ENCODE measurements at places on chromosomes 7 and 10.

GRCh38 chr7:12685550-12685949 lies 1.9 kb upstream of the ARL4A start:
- DNase-seq: peak; percentile 34

DNA sequence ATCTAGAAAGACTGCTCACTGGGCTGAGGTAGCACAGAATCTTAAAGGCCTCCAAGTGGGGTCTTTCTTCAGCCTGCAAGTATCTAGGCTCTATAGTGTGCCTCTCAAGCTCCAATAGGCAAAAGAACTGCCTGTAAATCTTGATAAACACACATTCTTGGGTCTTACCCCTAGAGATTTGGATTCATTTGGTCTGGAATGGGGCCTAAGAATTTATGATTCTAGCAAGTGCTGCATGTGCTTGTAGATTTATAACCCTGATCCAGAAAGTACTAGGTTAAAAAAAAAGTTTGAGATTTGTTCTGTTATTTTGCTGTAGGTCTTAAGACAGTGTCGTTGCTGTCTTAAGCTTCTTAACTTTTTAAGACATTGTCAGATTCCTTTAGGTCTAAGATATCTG lies 74.1 kb downstream of the RALA start:
- no peak for DNase-seq

DNA sequence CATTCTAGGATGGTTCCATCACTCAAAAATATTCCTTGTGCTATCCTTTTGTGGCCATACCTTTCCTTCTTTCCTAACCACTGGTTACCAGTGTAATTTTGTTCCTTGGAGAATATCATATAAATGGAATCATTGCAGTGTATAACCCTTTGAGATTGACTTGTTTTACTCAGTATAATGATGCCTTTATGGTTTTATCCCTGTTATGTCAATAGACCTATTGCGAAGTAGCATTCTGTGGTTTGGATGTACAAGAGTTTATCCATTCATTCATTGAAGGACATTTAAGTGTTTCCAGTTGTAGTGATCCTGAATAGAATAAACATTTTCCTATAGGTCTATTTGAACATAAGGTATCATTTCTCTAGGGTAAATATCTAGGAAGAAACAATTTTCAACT lies 54.2 kb downstream of the RBM33 start:
- DNase-seq: no peak

GRCh38 chr10:117762819-117763172 lies 220.2 kb downstream of the EMX2 start:
- DNase-seq: no peak

DNA sequence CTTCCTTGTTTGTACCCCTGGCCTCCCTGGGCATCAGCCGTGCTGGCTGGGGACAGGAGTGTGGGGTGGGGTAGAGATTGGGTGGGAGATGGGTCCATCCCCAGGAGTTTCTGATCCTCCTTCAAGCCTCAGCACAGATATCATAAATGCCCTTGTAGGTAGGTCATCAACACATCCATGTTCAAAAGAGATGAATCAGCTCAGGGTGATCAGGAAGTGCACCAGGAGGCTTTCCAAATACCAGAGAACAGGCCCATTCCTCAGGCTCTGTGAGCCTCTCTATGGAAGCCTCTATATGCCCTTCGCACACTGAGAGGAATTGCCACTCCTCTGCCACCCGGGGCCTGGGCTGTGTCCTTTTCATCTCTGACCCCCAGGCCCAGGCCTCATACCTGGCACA lies 31.9 kb upstream of the ADCYAP1R1 start:
- DNase-seq: no peak

- DNase-seq: no peak
Measured at GRCh38 chr10:114362826-114363355, 41.4 kb downstream of the AFAP1L2 start.

DNA sequence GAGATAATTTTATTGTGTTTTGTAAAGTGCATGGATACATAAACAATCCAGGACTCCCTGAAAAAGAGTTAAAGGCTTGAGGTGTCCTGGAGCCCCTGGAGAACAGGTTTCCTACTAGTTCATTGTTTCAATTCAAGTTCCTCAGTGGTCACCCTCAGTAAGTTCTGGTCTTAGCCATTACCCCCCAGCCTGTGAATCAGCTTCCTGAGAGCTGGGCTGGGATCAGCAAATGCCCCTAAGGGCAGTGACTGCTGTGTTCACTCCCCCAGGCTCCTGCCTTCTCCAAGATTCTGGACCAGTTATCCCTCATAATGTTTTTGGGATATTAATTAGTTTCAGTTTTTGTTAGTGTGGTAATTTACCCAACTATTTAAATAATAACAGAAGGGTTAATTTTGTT lies 151.6 kb upstream of the PRSS58 start:
- DNase-seq: no peak

- DNase-seq: no peak
Measured at GRCh38 chr10:89588671-89589070, 53.3 kb upstream of the SLC16A12 start.

DNA sequence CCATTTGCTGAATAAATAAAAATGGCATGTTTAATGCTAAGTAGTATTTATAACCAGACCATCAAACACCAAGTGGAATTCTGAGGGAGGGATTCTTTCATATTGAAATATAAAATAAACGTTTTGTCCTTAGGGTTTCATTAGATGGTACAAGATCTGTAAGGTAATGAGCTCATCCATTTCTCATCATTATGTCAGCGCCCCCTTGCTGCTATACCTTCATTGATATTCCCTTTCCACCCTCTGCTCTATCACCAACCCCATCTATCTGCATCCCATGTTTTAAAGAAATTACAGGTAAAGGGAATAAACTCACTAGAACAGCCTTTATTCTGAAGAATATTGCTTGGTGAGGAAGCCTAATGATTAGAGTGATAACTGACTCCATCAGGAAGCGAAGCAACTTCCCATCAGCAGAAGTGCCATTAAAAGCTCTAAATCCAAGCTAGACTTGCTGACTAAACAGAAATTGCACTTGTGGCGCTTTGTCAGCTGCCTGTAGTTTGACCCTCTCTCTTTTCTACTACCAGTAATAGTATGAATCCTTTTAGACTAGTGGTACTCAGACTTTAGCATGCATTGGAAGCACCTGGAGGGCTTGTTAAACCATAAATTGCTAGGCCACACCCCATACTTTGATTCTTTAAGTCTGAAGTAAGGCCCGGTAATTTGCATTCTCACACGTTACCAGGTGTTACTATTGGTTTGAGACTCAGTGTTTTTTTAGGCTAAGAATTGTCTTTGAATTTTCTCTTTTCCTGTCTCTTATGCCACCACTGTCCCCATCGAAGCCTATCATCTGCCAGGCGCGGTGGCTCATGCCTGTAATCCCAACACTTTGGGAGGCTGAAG lies 27.5 kb downstream of the ADD3 start:
- DNase-seq: no peak

- peak; percentile 50 for DNase-seq
Measured at GRCh38 chr7:128035712-128036111, 4.5 kb upstream of the LRRC4 start.

- DNase-seq: no peak
Measured at GRCh38 chr10:71082960-71083715, 129.2 kb upstream of the UNC5B start.

DNA sequence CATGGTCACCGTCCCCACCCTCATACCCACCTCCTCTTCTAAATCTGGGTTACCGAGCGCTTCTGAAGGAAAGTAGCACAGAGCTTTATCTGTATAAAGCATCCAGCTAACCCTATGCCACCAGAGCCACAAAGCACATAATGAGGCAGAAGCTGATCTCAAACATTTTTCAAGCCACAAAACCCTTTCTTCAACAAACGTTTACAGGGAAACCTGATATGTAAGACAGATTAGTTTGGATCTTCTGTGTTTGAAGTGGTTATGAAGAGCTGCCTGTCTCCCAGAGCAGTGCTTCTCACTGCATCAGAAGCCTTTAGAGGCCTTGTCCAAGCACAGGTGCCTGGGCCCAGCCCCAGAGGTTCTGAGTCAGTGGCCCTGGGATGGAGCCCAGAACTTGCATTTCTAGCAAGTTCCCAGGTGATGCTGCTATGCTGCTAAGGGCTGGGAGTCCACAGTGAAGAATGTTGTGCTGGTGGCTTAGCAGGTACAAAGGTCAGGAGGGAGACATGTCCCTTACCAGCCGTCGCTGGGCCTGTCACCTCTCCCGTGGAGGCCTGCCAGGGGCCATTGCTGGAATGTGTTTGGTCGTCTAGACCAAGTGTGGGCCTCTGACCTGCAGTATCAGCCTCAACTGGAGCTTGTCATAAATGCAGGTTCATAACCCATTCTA lies 90.4 kb downstream of the TAF3 start:
- DNase-seq: no peak

GRCh38 chr7:34158368-34159153 lies 253.2 kb downstream of the BMPER start:
- DNase-seq: no peak

DNA sequence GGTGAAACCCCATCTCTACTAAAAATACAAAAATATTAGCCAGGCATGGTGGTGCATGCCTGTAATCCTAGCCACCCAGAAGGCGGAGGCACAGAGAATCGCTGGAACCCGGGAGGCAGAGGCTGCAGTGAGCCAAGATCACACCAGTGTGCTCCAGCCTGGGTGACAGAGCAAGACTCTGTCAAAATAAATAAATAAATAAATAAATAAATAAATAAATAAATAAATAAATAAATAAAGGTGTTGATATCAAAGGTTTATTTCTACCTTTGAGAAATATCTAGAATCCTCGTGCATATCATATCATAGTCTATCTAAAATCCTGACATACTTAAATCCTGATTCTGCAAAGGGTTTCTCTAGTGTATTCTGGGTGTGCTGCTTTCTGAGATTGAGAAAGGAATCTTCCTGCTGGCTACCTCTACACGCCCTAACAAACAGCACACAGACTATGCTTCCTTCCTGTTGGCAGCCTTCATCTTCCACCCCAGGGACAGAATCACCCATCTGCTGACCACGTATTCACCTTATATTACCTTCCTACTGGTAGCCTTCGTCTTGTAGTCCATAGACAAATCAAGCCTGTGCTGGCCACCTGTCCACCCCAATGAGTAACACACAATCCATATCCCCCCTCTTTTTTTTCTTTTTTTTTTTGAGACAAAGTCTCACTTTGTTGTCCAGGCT lies 8.7 kb downstream of the ABLIM1 start:
- no peak for DNase-seq

DNA sequence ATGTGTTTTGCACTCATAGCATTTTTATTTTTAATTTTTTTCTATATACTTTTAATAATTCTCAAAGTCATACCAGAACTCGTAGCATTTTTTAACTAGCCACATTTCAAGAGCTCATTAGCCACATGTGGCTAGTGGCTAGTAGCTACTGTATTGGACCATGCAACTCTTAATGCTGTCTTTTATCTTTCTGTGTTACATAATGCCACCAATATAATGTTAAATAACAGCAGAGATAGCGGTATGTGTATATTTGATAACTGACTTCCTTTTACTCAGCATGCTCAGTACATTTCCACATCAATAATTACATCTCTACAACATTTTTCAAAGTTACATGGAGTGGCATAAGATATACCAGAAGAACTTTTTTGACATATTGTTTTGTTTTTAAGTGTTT lies 91.4 kb downstream of the CDK13 start:
- no peak for DNase-seq

DNA sequence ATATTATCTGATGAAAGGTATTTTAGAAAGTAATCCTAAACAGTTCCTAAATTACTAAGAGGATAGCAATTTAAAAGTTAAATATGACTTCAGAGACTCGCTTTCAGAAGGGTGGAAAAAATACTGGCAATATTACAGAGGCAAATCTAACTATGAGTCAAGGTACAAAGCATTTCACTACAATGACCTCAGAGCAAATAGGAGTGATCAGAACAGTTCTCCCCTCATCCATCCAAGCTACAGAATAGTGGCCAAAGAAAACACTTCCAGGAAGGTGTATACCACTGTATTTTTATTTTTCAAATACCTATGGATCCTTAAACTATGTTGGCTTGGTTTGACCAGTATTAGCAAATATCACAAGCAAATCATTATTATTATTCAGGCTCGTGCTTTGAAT lies 112.8 kb upstream of the ODAD2 start:
- no peak for DNase-seq

- DNase-seq: no peak
Measured at GRCh38 chr7:16923019-16923418, 41.2 kb upstream of the AGR3 start.

- DNase-seq: no peak
Measured at GRCh38 chr7:146366938-146367337, 250.3 kb downstream of the CNTNAP2 start.

DNA sequence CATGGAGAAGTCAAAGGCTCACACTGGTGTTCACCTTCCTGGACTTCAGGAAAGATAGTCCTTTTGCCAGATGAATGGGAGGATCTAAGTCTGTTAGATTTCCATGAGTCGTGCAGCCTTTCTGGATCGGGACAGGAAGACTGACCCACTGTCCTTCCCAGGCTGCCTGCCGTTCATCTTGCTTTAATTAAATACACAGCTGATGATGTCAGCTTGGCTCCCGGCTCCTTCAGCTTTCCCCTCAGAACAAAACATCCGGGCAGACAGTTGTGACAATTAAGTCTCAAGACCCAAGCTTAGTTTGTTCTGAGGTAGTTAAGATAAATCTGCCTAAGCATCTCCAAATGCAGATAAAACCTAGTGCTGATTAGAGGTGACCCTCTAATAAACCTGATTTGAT lies 58.6 kb downstream of the AUTS2 start:
- DNase-seq: no peak

DNA sequence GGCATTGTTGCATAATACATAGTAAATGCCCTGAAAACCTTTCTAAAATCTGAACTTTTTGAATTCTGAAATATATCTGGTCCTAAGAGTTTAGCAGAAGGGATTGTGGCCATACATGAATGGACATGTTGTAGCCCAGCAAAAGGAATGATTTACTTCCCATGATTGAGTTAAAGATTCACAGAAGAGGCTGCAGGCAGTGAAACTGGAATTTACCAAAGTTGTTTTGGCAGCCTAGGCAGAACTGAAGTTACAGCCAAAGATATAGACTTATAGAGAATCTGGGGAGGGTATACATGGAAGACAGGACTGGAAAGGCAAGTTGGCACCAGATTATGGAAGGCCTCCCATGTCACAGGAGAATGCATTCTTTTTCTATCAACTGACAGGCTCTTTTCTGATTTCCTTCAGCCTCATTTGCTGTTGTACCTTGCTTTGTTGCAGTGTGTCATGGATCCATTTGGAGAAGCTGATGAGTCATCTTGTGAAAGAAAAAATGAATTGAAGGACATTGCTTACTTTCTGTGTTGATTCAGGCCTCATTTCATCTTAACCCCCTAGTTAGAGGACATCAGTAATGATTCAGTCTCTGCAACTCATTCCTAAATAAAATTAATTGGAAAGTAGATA lies 356.2 kb upstream of the LRGUK start:
- DNase-seq: no peak

DNA sequence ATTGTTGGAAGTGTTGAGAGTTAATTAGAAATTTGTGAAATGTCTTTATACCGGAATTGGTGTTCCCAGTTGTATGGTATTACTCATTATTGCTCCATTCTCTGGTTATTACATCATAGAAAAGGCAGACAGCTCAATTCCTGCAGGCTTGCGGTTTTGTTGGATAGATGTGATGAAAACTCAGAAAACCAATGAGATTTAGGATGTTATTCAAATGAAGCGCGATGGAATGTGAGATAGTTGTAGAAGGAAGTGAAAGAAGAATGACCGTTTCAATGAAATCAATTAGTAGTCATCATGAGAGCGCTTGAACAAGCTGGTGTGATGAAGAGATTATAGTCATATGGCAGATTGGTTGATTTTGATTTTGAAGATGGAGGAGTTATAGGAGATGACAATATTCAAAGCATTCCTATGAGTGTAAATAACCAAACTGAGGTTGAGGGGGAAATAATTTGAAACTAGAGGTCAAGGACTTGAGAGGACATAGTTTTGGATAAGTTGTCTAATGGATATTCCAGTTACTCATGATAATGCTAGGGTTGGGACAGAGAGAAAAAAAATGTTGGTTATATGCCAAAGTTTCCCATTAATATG lies 991.5 kb downstream of the NRG3 start:
- no peak for DNase-seq

All from posterior cingulate gyrus (tissue), 11 donors.